Activated CD4-positive, alpha-beta T cell treated with anti-CD3 and anti-CD28 coated beads for 36 hours (primary cell): ENCODE measurements at places on chromosomes 11 and 22.

DNA sequence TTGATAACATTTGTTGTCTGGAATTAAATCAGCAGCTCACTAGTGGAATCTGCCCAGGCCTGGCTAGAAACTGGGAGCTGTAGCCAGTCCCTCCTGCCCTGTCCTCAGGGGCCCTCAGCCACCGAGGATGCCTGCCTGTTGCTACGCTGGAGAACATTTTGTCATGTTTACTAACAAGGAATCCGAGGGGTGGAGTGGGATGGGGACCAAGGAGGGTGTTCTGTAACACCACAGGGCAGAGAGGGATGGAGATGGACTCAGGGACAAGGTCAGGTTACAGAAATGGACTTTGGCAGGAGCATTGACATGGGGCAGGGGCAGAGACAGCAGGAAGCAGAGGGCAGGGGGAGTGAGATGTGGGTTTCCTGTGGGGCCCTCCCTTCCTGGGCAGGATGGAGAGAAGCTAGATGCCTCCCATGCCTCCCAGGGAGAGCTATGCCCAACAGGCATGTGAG, 45.8 kb upstream of the AMPD3 start:
- no peak for DNase-seq

DNA sequence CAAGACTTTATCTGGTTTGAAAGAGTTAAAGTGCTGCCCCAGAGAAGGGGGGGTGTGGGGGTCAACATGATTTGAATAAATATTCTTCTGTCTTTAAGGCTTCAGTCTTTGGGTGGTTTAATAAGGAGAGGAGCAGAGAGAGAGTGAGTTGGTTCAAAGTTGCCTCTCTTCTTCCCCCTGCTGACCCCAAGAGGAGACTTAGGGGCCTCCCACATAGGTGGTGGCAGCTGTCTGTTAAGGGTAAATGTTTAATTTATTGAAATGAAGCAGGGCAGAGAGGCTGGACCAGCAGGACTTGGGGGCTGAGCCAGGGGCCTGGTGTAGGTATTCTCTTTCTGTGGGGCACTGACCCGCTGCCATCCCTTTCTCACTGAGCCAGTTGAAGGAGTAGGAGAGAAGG, 5.5 kb downstream of the POU2F3 start:
- DNase-seq, result no peak

- no peak for DNase-seq
These were observed 48.4 kb upstream of the KCNQ1OT1 start for GRCh38 chr11:2748061-2748813.

DNA sequence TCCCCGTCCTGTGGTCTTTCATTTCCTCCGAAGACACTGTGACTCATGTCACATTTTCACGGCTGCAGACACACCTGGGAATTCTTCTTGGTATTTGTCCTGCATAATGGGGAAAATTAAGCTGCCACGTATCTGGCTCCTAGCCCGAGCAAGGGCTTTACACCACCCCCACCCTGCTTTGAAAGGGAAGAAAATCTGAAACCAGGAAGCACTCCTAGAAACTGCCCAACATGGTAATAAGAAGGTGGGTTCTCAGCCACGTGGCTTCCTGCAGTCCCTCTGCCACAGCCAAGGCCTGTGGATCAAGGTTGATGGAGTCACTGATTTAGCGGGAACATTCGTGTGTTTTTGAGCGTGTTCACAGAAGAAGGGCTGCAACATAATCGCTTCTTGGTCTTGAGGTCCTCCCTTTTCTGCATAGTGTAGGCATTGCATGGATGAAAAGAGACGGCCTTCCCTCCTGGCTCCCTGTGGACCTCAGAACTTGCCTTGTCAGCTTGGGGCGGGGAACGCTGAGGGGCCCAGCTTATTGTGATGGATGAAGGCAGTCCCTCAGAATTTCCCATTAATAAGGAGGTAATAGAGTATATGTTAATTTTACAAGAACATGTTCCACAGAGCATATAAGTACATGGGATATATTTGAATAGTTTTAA, 292.0 kb downstream of the NTM start:
- DNase-seq, result no peak

- DNase-seq, result no peak
These were observed 12.9 kb downstream of the KCNJ11 start for GRCh38 chr11:17375547-17375946.

GRCh38 chr11:117521974-117522373, 194.3 kb downstream of the CEP164 start:
- no peak for DNase-seq

DNA sequence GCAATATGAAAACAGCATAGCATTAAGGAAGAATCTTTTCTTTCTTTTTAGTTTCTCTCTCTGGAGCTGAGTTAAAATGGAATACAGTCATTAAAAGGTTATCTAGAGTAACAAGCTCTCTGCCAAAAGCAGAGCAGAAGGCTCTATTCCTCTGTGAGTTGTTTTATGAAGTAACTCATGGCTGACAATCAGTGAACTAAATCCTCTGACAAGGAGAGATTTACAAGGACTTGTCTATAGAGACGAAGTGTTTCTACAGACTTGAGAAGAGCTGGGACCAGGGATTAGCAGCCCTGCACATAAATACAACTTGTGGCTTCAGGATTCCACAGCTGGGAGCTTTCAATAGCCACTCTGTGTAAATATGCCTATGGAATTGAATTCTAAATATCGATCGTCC, 192.5 kb upstream of the RAG2 start:
- DNase-seq, result no peak
